ENCODE measurements at places on chromosomes 2 and 18.

DNA sequence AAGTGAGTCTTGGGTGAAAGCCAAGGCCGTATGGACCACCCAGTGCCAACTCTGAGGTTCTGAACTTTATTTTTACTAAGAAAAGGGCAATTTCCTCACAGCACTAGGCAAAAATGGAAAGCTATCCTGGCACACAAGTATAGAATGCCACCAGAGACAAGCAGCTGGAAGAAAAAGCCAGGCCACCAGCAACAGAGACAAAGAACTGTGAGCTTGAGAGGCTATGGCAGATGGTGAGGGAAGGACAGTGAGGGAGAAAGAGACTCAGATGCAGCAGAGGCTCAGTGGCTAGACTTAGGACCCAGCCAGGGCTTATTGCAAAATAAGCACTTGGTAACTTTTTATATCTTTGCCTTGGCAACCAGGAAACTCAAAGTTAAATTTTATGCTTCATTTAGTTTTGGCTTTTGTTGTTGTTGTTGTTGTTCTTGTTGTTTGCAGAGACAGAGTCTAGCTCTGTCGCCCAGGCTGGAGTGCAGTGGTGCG lies 78.0 kb upstream of the BZW1 start:
- no peak for DNase-seq

DNA sequence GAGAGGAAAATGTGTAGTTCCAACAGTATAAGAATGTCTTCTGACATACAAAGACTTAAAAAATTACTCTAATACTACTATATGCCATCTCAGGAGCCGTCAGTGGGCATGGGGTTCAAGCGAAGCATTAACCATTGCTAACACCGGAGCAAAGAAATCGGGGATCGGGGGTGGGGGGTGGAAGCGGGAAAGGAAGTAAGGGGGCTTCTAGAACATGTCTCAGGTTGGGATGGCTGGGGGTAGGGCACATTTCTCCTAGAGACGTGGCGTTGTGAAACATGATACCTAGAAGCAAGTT lies 702 bp downstream of the LMAN1 start:
- DNase-seq = peak; percentile 80

GRCh38 chr18:58378411-58379379 lies 250.2 kb downstream of the ALPK2 start:
- DNase-seq = no peak

- DNase-seq = no peak
These were observed 289.3 kb downstream of the FSIP2 start for GRCh38 chr2:186027922-186028321.

DNA sequence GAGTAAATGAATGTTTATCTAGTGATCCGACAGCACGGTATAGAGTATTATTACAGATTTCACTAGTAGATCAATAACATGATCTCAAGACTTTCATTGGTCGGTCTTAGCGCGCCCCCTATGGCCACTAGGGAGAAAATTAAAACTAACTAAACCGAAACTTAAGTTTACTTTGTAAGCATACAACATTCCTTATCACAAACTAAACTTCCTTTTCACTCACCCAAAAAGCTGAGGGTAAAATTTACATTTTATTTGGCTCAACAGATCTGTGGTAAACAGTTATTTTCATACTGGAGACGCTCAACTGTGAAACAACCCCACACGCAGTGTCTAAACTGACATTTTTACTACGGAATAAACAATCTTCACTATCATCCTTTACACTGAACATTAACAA lies 215.6 kb upstream of the MAP2 start:
- no peak for DNase-seq

GRCh38 chr18:77403969-77404535 lies 154.4 kb downstream of the GALR1 start:
- DNase-seq = no peak

DNA sequence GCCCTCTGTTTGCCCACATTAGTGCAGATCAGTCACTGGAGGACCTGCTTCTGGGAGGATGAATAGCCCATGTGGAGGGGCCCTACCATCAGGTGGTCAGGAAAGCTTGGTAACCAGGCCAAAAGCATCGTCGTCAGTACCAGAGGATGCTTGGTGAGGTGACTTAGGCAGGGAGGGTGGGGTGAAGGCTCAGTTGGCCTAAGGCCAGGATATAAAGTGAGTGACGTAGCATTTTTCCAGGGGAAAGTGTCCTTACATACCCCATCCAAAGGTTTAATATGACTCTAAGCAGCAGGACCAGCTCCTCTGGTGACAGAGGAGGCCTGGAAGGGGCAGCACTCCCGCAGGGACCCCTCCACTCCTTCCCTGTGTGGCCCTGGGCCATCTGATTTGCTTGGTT lies 27.7 kb upstream of the DNMT3A start:
- DNase-seq = no peak

- no peak for DNase-seq
These were observed 1.5 kb downstream of the IER3IP1 start for GRCh38 chr18:47174545-47175116.

Measured in adipocyte (in vitro differentiated cells).